Testis (tissue), 5 donors: ENCODE measurements at places on chromosomes 7 and 10.

DNA sequence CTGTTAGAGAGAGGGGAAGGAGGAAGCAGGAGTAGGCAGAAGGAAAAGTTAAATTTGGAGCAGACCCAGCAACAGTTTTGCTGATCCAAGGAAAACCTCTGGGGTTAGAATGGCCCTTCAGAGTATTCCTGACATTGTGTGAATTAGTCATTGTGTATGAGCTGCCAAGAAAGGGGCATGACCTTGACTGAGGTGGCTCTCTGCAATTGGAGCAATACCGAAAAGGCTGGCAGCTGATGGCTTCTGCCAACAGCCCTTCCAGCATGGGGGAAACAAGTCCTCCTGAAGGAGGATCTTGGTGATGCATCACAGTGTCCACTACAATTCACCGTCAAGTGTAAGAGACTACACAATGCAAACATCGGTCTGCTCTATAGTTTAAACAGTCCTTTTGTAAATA lies 20.6 kb upstream of the WASL start:
- peak; percentile 34 for DNase-seq

DNA sequence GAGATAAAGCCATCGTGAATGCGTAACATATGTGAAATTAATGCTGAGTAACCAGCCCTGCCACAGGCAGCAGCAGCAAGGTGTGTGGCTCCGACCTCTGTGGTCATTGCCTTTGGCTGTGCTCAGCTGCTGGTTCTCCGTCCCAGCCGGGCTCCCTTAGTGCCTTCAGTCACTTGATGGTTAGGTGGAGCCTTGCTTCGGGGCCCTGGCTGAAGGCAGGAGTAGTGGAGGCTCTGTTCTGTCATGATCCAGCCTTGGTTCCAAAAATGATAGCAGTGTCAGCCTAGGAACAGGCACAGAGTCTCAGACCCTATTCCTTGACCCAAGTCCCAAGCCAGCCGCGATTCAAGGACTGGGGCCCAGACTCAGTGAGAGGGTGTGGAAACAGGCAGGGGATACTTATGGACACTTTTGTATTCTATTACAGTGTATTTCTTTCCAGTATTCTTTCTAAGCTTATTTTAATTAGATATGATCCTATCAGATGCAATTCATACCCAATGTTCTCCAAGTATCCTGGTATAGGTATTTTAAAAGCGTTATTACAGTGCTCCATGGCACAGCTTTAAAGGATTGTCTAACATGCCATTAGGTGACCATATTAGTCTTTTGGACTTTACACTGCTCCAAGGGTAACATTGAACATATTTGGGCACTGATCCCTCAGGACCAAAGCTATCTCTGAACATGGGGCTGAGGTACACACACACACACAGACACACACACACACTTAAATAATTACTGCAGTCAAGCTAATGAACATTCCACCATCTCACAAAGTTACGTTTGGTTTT lies 9.0 kb downstream of the SCART1 start:
- DNase-seq = no peak

- DNase-seq = no peak
Measured at GRCh38 chr7:128177768-128178550, 63.1 kb upstream of the LEP start.

DNA sequence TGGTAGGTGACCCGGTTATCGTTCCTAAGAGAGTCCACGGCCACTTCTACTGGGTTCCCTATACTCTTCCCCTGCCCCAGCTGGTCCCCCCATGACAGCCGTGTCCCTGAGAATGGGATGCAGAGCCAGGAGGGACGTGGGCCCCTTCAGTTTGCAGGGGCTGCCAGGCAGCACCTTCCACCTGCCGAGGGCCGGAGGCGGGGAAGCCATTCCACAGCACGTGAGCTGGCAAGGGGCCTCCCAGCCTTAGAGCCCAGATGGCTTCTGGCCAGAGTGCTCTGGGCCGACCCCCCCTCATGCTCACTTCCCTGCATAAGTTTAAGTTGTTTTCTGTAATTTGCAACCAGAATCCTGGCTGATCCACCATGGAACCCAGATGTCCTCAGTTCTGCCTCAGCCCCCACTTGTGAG lies 39.0 kb downstream of the DIP2C start:
- no peak for DNase-seq

- no peak for DNase-seq
Measured at GRCh38 chr7:92904244-92905131, 68.1 kb upstream of the CDK6 start.

GRCh38 chr10:6296828-6297251 lies 94.1 kb downstream of the PFKFB3 start:
- no peak for DNase-seq

DNA sequence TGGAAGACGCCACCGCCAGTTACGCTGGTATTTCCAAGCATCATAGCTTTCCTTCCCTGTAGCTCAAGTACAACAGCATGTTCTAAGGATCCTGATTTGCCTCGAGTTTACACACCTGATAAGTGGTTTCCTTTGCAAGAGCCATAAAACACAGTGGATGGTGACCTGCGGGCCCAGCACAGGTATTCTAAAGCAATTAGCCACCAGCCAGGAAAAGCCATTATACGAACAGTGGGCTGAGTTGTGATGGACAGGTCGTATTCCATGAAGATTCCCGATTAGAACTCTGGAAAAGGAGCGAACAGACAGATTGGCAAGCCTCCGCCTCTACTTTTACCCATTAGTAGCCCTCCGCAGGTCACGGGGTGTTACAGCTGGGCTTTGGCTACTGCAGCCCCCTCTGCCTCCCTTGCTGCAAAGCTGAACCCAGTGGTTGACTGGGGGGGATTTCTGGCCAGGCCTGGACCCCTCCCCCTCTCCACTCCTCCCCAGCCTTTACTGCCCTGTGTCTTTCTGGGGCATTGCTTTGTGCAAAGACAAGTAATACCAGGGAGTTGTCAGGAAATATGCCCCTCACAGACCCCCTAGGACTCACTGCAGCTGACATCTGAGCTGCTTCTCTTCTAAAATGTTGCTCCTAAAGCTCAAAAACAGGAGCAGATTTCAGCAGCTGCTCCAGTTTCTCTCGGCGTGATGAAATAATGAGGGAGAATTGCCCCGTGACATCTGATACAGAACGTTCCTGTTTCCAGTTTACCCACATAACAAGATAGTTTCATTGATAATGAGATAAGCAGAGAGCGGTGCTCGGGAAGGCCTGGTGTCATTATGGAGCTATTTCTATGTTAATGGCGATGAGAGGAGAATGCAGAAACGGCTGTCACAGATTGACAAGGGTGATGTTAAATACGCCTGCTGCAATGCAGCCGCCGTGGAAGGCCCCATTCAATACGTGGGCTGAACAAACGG lies 214.4 kb downstream of the CCSER2 start:
- DNase-seq = no peak

GRCh38 chr10:50648089-50648934 lies 24.6 kb upstream of the SGMS1 start:
- no peak for DNase-seq

DNA sequence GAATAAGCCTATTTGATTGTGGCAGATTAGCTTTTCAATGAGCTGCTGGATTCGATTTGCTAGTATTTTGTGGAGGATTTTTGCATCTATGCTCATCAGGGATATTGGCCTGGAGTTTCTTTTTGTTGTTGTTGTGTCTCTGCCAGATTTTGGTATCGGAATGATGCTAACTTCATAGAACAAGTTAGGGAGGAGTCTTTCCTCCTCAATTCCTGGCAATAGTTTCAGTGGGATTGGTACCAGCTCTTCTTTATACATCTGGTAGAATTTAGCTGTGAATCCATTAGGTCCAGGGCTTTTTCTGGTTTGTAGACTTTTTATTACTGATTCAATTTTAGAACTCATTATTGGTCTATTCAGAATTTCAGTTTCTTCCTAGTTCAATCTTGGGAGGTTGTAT lies 43.4 kb upstream of the KLF14 start:
- no peak for DNase-seq

- no peak for DNase-seq
Measured at GRCh38 chr7:88293866-88294265, 12.8 kb downstream of the STEAP4 start.

GRCh38 chr10:112701211-112701877 lies 248.7 kb upstream of the TCF7L2 start:
- no peak for DNase-seq

- no peak for DNase-seq
Measured at GRCh38 chr10:127869329-127869728, 23.4 kb downstream of the CLRN3 start.

- DNase-seq = no peak
Measured at GRCh38 chr10:114274616-114275453, 35.8 kb downstream of the VWA2 start.

GRCh38 chr7:47236480-47237129 lies 345.3 kb downstream of the TNS3 start:
- no peak for DNase-seq

- DNase-seq = no peak
Measured at GRCh38 chr10:88082391-88082790, 219.0 kb downstream of the PTEN start.

GRCh38 chr10:117675514-117676055 lies 133.0 kb downstream of the EMX2 start:
- no peak for DNase-seq

DNA sequence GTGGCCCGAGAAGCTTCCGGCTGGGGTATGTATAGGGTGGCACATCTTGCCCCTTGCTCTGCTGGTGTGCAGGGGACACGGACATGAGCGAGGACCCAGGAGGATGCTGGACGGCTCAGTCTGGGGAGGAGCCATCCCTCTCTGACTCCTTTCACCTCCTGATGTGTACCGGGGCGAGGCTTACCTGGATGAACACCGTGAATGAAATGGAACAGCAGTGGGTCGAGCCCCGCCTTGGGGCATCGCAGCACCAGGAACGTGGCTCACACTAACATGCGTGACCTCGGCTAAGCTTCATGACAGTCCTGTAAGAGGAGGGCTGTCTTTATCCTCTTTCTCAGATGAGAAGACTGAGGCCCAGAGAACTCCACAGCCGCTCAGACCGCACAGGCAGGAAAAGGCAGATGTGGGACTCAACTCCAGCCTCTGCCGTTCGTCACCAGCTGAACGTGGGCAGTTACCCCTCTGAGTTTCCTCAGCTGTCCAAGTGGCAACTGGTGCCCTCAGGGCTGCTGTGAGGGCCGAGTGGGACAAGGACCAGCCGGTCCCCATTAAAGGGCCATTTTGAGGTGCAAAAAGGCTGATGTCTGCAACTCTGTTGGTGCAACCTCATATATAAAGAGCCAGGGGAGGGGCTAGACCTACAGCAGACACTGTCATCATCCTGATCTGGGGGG lies 54.5 kb downstream of the INSIG1 start:
- DNase-seq = peak; percentile 13

- no peak for DNase-seq
Measured at GRCh38 chr10:113162960-113163359, 212.9 kb downstream of the TCF7L2 start.

GRCh38 chr7:54995166-54995565 lies 23.7 kb upstream of the EGFR start:
- no peak for DNase-seq

GRCh38 chr7:79471699-79472098 lies 18.2 kb upstream of the MAGI2 start:
- DNase-seq = no peak

DNA sequence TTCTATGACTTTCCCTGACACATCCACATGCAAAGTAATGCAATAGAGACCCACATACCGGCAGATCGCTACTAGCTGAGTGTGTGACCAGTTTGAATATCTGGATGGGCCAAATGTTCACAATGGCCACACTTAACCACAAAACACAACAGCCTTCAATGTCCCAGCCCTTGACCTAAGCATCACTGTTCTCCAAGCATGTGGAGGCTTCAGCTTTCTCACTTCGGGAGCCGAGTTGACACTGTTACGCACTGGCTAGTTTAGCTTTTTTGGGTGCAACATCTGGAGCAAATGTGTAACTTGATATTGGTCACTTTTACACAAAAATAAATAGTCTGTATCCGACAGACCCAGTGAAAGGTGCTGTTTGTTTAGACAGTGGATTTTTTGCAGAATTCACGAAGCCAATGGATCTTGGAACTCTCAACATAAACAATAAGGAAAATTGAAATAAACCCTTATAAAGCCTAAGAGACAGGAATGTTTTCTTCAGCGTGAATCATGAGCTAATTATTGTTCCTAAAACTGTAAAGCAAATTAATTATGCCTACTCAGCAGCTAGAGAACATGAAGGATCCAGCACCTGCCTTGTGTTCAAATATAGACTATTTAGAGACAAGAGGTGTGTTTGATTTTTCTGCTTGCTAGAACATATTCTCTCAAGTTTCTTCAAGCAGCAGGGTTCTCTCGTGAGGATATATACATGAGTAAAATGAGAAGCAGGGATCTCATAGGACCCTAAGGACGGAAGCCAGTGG lies 117.6 kb upstream of the JCAD start:
- DNase-seq = no peak

DNA sequence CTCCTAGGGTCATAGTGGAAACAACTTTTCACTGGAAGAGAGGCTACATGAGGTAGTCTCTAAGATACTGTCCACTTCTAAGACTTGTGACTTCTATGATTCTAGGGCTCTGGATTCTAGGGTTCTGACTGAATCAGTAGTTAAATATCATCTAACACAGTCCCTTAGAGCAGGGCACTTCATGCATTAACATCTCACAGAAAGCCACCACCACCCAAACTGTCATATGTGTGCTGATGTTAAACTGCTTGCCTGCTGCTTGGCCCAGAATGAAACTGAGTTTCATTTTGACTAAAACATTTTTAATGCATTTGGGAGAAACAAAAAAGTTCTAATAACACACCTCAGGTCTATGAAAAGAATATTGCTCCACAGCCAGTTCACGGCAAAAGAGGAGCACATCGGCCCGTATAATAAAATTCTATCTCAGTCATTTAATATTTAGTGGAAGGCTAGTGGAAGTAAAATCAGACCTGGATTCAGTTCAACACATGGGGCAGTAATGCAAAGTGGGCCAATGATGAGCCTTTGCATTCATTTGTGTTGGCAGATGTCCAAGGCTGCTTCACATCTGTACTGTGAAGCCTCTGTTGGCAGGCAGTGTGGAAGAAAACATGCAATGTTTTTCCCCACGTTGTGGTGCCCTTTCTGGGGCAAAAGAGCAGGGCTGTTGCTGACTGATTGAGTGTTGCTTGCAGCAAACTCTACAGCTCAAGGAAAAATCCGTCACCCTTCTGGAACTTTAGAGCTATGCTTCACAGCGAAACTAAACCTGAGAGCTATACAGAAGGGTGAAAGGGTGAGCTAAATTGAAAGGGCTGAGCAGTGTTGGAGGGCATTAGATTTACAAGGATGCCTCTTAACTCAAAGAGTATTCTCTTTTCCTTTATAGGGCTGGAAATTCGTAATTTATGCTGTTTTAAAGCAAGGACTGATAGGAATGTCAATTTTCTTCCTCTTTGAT lies 33.5 kb upstream of the AUTS2 start:
- DNase-seq = peak; percentile 20

DNA sequence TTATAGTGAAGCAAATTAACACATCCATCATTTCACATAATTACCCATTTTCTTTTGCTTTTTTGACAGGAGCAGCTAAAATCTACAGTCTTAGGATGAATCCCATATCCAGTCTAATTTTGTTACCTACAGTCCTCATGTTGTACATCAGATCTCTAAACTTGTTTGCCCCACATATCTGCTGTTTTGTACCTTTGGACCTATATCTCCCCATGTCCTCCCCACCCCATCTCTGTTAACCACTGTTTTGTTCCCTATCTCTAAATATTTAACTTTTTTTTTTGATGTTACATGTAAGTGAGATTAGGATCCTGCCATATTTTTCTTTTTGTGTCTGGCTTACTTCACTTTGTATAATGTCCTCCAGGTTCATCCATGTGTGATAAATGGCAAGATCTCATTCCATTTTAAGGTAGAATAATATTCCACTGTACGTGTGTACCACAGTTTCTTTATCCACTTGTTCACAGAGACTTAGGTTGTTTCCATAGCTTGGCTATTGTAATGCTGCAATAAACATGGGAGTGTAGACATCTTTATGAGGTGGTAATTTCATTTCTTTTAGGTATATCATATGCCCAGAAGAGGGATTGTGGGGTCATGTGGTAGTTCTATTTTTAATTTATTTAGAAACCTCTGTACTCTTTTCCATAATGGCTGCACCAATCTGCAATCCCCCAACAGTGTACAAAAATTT lies 19.6 kb downstream of the NPVF start:
- no peak for DNase-seq
